ENCODE measurements at places on chromosomes 7 and 10.

- DNase-seq: no peak
These were observed 69.5 kb upstream of the SEPHS1 start for GRCh38 chr10:13417459-13418126.

DNA sequence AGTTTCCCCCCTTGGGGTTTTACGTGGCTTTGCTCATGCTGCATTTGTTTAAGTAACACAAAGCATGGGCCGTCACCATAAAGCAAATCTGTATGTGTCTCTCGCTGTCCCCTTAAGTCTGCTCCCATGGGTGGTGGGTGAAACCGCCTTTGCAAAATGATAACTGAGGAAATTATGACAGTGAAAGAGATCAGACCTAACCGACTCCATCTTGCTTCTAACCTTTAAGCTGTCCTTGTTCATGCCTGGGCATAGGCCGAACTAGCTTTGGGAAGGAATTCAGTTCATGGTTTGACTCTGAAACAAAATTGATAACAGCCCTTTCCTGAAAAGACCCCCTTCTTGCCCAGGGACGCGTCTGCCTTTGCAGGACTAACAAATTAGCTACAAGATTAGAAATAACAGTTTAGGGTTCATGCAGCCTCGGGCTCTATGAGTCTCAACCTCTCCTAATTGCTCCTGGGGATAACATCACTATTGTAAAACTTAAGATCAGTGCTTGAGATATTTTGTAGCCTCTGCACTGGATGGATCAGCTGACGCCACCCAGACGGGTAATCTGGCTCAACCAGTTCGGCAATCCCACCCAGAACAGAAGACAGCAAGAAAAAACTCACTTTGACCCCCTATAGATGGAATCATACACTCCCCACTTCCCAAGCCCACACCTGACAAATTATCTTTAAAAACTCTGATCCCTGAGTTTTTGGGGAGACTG lies 623.7 kb downstream of the TYW1 start:
- DNase-seq: no peak

- no peak for DNase-seq
These were observed 40.9 kb upstream of the PDLIM1 start for GRCh38 chr10:95331596-95332130.

DNA sequence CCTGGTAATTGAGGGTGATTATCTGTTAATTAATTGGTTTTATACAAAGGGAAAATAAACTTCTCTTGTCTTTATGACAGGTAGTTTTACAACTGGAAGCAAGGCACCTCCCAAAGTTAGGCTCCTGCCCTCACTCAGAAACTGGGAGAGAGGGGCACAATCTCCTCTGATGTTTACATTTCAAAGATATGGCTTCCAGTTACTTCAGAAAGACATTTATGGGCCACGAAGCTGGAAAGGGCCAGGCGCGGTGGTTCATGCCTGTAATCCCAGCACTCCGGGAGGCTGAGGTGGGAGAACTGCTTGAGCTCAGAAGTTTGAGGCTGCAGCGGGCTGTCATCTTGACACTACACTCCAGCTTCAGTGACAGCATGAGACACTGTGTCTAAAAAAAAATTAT lies 115.6 kb upstream of the KMT2E start:
- no peak for DNase-seq

- DNase-seq: no peak
These were observed 131.4 kb downstream of the PLXDC2 start for GRCh38 chr10:19947656-19948055.

- no peak for DNase-seq
These were observed 34.3 kb upstream of the HHEX start for GRCh38 chr10:92655426-92655825.

Data from activated naive CD8-positive, alpha-beta T cell treated with anti-CD3 and anti-CD28 coated beads for 36 hours (primary cell).